ENCODE measurements at places on chromosomes 4 and X. TPM values are rescaled to one million over a fixed set of nuclear protein-coding genes. Genes with fewer than 3 reads are reported as not detected.

CYBB gene
- total RNA-seq, result not detected

MID2 gene
- 14.6 TPM for total RNA-seq

NAP1L2 gene
- total RNA-seq, result 0.49 TPM

CT45A10 gene
- total RNA-seq, result not detected

DCAF8L1 gene
- total RNA-seq, result not detected

CTAG2 gene
- not detected for total RNA-seq

FMR1NB gene
- total RNA-seq, result not detected

GLRA3 gene
- total RNA-seq, result not detected

GAGE12F gene
- not detected for total RNA-seq

FRAS1 gene
- total RNA-seq, result 1.9 TPM

ARMCX1 gene
- 52.0 TPM for total RNA-seq

SMR3B gene
- total RNA-seq, result not detected

ERVMER34-1 gene
- not detected for total RNA-seq

RBM41 gene
- total RNA-seq, result 17.4 TPM

NOX1 gene
- total RNA-seq, result not detected

MAGEA8 gene
- total RNA-seq, result not detected

CXCR3 gene
- total RNA-seq, result not detected

All from fibroblast of the aortic adventitia (primary cell).